GM20000 (cell line): ENCODE measurements at places on chromosomes 4 and X.

- DNase-seq: peak; percentile 21
Observed at GRCh38 chr4:94304365-94304971, 38.2 kb downstream of the HPGDS start.

- no peak for DNase-seq
Observed at GRCh38 chr4:26343038-26343398, 22.2 kb downstream of the RBPJ start.

DNA sequence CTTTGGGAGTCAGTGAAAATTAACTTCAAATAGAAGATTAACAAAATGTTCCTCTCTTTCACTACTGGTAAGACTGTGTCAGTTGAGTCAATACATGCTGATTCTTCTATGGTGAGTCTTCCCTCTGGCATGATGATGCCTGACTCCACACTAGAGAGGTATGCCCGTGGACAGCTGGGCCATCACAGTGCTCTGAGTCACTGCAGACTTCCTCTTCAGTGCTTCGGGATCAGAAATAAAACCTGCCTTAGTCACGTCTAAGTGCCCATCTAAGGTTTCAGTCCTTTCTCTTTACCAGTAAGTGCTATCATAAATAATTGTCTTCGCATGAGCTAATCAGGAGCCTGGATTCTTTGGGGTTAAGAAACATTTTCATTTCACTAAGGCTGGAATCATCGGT lies 1.6 kb upstream of the ASB5 start:
- no peak for DNase-seq

GRCh38 chr4:152255437-152255836 lies 280.5 kb downstream of the FBXW7 start:
- peak; percentile 49 for DNase-seq

DNA sequence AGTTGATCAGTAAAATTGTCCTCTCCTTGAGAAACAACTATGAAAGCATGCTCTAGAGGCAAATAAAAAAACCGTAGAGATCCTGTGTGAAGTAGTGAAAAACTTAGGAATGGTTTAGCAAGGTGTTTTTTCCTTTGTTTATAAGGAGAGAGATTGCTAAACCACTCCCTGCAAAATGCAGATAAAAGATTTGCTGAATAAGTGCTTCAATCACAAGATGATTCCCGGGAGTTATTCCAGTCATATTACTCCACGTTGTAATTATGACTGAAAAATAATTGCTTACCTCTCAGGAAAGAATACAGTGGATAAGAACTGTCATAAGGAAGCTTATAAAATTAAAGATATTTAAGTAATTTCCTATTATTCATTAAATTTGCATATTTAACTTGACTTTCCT lies 2.8 kb downstream of the GK start:
- DNase-seq: no peak

DNA sequence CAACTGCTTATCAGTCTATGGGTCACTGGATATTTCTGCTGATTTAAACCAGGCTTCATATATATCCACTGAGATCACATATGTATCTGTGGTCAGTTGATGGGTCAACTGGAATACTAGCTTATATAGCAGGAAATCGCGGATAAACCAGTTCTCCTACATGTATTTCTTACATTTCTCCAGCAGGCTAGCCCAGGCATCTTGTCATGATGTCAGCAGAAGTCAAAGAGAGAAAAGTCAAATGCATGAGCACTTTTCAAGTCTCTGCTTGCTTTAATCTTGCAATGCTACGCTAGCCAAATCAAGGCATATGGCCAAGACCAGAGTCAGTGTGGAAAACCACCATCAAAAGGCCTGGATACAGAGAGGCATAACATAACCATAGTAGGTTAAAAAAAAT lies 1008.8 kb upstream of the DIAPH2 start:
- DNase-seq: no peak

GRCh38 chr4:27000122-27000521 lies 139.5 kb downstream of the STIM2 start:
- no peak for DNase-seq

GRCh38 chr4:105426187-105426897 lies 47.5 kb downstream of the PPA2 start:
- DNase-seq: no peak

- no peak for DNase-seq
Observed at GRCh38 chrX:81202456-81202819, 536 bp downstream of the SH3BGRL start.

DNA sequence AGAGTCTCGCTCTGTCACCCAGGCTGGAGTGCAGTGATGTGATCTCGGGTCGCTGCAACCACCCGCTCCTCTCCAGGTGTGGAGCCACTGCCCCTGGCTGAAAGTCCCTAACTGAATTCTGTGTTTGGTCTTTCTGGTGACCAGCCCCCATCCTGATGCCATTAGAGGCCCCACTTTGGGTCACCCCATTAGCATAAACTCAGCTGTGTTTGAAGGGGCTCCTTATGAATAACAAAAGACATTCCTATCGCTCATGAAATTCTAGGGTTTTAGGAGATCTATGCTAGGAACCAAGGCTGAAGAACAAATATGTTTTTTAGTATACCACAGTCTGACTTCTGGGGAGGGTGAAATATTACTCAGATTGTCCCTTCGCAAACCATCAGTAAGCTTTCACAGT lies 652.9 kb downstream of the ADGRL3 start:
- DNase-seq: no peak

GRCh38 chrX:146754268-146754667 lies 55.3 kb upstream of the CXorf51B start:
- DNase-seq: no peak

GRCh38 chr4:33746979-33747378 lies 2497.3 kb downstream of the ARAP2 start:
- no peak for DNase-seq

- no peak for DNase-seq
Observed at GRCh38 chr4:18214411-18215055, 193.0 kb upstream of the LCORL start.

- no peak for DNase-seq
Observed at GRCh38 chr4:30863021-30863420, 142.9 kb downstream of the PCDH7 start.

DNA sequence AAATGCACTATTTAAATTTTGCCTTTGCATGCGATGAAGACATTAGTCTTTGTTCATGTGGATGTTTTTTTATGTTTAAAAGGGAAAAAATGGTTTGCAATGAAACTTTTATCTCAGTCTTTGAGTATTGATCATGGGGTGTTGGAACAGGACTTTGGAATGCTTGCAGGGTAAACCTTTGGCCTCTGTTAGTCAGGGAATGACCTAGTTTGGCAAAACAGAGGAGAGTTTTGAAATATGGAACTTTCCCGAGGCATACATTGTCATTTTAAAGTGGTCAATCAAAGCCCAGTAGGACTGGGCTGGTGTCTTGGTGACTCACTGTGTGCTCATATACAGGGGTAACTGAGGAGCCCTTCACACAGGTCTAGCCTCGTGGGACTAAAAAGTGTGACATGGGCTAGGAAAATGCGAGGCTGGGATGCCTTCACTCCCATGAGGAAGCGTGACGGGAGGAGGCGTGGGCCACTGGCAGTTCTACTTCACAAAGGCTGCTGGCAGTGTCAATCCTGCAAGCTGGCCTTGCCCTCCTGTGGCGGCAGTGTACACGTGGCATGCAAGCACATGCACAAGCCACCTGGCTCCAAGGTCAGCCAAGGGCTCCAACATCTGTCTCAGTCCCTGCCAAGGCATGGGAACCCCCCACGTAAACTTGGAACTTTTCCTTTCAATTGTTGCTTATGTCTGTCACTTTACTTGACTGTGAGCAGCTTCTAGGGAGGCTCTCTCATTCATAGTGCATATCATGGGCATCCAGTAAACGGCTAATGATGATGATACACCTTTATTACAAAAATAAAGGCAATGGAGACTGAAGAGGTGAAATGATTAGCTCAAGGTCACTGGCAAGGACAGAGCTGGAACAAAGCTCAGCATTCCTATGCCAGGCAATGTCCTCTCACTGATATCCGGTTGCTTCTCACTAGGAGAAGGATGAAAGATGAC lies 5.2 kb upstream of the F11 start:
- DNase-seq: no peak

GRCh38 chr4:83262682-83263081 lies 21.9 kb downstream of the COQ2 start:
- no peak for DNase-seq

- DNase-seq: no peak
Observed at GRCh38 chrX:12711435-12712040, 79.7 kb upstream of the PRPS2 start.

DNA sequence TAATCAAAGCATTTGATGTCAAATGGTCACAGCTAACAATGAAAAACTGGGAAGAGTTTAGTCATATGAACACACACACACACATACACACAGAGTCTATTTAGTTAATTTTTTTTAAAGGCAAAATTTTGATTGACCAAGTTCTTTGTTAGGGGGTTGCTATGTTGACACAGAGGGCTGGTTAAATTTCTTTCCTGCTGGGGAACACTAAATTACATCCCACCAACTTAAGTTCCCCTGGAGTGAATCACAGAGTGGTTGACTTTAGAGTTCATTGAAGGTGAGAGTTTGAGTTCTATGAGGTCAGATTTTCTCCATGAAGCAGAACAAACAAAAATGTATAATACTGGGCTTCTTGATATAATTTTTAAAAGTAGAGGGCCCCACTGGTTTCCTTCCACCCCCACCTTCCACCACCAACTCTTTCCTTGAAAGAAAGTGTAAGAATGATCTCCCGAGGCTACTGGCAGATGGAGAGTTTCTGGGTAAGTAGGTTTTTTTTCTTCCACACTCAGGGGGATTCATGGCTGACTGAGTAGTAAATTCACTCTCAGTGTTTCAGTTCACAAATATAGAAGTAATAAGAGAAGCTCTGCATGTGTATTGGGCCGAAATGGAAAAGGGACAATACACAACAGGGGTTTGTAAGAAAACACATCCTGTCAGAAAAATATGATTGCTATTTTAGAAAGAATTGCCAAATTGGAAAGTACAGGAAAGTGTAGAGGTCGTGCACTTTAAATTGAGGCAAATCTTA lies 917.0 kb upstream of the LCORL start:
- DNase-seq: no peak

- DNase-seq: no peak
Observed at GRCh38 chrX:1686642-1687041, 71.8 kb downstream of the ASMT start.

DNA sequence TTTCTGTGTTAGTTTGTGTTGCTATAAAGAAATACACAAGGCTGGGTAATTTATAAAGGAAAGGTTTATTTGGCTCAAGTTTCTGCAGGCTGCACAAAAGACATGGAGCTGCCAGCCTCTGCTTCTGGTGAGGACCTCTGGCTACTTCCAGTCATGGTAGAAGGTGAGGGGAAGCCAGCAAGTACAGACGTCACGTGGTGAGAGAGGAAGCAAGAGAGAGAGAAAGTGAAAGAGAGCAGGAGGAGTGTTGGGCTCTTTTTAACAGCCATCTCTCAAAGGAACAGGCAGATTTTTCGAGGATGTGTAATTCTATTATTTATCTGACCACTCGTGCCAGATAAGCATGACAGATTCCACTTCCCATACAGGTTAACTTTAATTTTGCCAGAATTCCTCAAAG lies 1199.1 kb downstream of the ADGRL3 start:
- peak; percentile 24 for DNase-seq

- DNase-seq: peak; percentile 46
Observed at GRCh38 chrX:71198066-71198465, 25.0 kb upstream of the GJB1 start.

DNA sequence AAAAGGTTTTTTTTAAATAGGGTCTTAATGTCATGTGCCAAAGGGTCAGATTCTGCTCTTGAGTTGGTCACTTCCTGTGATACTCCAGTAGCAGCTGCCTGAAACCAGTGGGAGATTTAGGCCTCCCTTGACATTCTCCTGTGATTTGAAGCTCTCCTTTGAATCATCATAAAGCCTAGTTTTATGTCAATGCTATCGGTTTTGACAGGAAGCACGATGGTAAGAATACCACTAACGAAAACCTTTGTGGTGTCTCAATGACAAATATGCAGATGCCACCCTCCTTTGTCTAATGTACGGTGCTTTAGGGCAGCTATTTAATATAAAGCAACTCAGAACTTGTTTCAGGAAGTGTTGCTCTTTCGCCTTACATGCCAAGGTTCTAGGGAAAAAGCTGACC lies 44.2 kb downstream of the CCNI start:
- no peak for DNase-seq

DNA sequence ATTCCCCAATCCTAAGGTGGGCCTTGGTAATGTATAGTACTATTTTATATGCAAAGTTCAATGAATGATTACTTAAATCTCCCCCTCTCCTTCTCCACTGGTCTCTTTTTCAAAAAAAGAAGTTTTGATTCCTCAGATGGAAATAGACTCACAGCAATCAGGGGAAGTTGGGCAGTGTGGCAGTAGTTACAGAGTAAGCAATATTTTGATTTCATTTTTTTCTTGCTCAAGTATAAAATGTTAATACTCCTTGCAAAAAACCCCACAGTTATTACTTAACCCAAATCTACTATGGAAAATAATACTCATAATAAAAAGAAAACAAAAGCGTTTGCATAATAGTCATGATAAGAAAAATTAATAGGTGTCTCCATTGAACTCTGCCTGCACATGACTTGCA lies 56.9 kb upstream of the CXCL8 start:
- DNase-seq: no peak

GRCh38 chr4:37628977-37629609 lies 57.1 kb downstream of the RELL1 start:
- no peak for DNase-seq

DNA sequence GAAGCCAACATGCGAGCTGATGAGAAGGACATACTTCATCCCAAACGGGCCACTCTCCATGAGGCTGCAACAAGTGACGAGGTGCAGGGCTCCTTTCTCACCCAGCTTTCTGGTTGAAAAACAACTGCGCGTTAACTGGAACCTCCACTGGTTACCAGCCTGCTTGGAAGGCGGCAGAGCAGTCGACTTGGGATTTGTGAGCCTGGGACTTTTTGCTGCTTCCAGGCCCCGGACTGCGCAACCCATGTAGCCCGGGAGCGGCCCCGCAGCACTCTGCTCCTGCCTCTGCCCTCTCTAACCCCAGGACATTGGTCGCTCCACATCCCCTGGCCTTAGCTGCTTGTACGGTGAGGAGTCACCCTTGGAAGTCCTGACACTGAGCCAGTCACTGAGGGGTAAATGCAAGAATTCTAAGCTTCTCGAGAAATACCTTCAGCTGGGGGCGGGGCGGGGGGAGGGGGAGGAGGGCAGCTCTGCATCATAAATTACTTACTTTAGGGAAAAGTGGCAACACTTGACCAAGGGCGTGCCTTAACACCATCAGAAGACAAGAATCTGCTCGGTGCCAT lies 72.7 kb downstream of the MTMR1 start:
- DNase-seq: no peak

DNA sequence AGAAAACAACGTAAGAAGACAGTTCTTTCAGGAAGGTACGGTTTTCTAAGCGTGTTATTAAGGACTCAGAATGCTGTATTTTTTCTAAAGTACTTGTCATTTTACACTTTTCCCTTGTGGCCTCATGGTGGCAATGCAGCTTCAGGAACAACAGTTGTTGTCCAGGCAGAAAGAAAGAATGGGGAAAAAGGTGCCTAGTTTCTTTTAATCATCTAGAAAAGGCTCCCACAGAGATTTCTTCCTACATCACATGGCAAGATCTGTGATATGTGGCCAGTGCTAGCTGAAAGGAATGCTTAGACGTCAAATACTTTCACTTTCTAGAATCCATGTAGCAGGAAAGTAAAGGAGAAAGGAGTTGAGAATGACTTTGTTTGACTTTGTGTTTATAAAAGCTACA lies 49.0 kb upstream of the TRAM1L1 start:
- DNase-seq: peak; percentile 16

- peak; percentile 75 for DNase-seq
Observed at GRCh38 chrX:154411981-154412340, 622 bp downstream of the TAFAZZIN start.

GRCh38 chrX:141945426-141945825 lies 41.7 kb downstream of the MAGEC1 start:
- DNase-seq: no peak
